Left lobe of liver (tissue), 2 donors: ENCODE measurements at places on chromosomes 16 and 17.

DNA sequence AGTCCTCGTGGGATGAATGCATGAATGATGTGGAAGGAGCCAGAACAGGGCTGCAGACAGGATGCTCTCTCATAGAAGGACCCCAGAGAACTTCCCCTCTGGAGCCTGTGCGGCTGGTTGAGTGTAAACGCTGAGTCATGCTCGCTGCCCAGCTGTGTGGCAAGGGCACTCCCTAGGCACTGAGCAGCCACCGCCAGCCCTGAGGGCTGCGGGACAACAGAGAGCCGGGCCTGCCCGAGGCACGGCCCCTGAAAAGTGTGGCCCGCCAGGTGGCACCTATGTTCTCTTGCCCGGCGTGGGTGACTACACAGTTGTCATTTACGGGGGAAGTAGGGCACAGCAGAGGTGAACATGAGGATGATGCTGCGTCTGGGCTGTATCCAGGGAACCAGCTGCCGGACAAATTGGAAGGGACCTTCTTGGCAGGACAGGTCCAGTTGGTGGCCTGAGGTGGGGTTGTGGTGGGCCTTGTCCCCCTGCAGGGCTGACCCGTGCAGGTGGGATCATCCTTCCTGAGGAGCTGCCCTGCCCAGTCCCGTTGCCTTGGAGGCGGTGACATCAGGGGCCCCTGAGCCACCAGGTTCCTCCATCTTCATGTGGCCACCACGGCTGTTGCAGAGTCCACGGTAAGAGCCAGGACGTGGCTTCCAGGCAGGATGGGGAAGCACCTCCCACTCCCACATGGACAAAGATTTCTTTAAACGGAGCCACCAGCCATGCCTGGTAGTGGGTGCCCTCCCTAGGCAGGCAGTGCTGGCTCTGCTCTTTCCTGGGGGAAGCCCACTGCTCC, 94.8 kb upstream of the CBX4 start:
- DNase-seq: peak; percentile 48

DNA sequence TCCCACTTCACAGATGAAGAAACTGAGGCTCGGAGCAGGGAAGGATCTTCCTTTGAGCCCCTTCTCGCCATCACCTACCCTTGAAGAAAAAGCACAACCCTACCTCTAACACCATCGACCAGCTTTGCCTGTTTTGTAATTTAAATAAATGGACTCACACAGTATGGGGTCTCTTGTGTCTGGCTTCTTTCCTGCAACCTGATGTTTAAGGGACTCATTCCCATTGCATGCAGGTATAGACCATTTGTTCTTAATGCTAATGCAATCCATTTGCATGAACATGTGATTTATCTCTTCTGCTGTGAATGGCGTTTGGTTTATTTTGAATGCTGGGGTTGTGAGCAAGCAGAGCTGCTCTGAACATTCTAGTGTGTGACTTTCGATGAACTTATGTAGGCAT, 150.8 kb upstream of the FOXF1 start:
- DNase-seq: no peak

DNA sequence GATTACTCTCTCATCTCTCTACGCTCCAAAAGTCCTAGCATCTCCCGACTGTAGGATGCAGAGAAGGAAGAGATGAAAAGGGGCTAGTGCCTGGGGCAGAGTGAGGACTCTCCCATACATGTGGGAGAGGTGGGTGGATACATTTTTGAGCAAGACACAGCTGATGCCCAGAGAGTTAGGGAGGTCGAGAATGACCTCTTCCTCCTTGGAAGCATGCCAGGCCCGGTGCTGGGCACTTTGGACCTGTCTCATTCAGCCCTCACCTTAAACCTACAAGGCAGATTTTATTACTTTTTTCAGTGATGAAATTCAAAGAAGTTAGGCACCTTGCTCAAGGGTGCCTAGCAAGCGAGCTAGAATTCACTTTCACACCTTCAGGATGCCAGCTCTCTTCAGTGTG, 38.2 kb downstream of the WSCD1 start:
- DNase-seq: peak; percentile 23

DNA sequence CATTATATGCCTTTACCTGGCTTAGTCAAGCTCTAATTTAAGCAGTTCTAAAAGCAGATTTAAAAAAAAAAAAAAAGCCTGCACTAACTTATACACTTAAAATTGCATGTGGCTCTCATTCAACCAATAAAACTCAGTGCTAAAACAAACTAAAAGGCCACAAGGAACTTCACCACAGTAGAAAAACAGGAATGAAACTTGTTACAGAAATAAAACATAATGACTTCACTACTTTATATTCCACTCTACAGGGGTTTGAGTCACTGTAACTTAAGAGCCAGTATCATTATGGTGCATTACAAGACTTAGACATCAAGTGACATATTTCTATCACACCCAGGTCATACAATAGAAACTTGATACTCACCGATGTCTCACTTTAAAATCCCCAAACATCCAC, 11.1 kb downstream of the CA10 start:
- DNase-seq: no peak

DNA sequence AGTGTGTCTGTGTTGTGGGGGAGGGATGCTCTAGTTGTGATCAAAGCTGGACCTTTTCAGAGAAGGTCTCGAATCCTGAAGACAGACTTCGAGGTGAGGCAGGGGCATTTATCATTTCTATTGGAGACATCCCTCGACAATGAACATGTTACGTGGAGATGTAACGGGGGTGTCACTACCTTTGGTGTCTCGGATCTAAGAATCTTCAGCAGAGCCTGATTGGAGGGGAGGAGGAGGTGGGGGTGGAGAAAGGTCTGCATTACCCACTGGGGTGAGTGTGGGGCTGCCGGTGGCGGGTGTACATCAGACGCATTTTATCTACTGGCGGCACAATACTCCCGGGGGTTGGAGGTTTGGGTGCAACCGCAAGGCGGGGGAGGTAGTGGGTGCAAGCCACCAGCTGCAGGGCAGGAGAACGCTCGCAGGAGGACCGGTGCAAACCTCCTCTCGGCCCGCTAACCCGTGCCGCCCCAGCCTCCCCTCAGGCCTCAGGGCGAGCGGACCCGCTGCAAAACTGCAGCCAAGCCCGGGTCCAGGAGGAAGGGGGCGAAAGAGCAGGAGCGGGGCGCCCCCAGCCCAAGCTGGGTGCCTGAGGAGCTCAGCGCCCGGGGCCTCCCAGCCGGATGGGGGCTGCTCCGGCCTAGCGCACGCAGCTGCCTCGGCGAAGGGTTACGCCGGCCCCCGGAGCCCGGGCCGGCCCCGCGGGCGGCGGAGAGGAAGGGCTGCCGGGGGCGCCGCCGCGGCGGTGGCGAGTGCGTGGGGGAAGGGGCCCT, 735 bp downstream of the ZNF652 start:
- DNase-seq: peak; percentile 64

- no peak for DNase-seq
Observed at GRCh38 chr17:73265646-73266640, 4.3 kb upstream of the CPSF4L start.

GRCh38 chr17:5127910-5128309, 12.1 kb downstream of the USP6 start:
- no peak for DNase-seq

DNA sequence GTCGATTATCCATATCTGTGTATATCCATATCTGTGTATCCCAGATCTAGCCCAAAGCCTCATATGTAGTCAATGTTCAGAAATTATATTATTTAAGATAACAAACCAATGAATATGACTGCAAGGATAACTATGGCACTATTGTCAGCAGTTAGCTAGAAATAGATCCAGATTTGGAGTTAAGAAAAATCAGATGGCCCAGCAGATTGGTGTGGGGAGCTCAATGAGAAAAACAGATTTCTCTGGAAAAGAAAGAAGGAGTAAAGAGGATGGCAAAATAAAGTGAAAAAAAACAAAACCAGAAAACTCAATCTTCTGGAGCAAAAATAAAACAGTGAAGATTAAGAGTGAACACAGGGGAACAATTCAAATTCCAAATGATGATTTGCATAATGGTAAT, 10.6 kb upstream of the CDH8 start:
- DNase-seq: no peak

- DNase-seq: no peak
Observed at GRCh38 chr17:73105431-73105830, 12.9 kb upstream of the SLC39A11 start.

- DNase-seq: peak; percentile 95
Observed at GRCh38 chr16:56643080-56643778, 4.8 kb downstream of the MT1A start.

DNA sequence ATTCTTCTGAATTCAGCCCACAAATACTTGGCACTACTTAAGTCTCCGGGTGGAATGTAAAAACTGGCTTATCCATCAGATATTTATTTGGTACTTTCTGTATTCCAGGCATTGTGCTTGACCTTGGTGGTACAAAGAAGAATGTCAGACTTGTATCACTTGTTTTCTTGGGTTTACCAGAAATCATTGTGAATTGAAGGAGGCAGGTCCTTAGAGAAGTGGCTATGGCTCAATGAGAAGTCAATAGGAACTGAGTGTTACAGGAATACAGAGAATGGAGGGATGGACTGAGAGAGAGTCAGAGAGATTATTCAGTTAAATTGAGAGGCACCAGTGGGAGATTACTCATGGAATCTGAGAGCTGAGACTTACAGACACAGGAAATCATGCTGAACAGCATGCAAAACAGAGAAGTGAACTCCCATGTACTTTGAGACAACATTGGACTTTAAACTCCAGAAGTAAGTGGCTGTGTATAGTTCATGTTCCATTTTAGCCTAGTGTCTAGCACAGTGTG, 704.1 kb downstream of the CDH11 start:
- DNase-seq: no peak

- DNase-seq: no peak
Observed at GRCh38 chr16:10226141-10226986, 44.1 kb upstream of the GRIN2A start.

GRCh38 chr16:73697336-73697735, 599.3 kb upstream of the PSMD7 start:
- DNase-seq: no peak

DNA sequence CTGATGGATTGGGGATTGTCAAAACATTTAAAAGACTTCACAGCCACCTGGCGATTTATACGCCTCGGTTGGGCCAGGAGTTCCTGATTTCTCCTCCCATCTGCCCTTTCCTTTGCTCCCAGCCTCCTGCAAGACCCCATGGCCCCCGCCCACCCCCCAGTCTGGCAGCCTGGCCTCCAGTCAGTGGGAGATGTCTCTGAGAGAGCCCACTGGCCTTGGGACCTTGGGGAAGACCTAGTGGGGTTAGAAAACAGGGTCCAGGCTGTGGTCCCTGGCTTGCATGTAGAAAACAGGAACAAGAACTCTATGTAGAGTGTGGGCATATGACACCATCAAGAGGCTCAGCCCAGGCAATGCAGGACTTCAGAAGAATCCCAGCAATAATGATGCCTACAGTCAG, 209.4 kb upstream of the C16orf82 start:
- no peak for DNase-seq
